ENCODE measurements at places on chromosomes 1 and 21. TPM values are rescaled to one million over a fixed set of nuclear protein-coding genes. Genes with fewer than 3 reads are reported as not detected.

- DNase-seq: no peak
Measured at GRCh38 chr1:41536361-41536802, 51.9 kb upstream of the EDN2 start.

The B3GALT2 gene
- not detected for total RNA-seq

The RIMS3 gene
- 17.2 TPM for total RNA-seq

The TRAF3IP3 gene
- total RNA-seq: not detected
